ENCODE measurements at places on chromosomes 5 and 9. TPM values are rescaled to one million over a fixed set of nuclear protein-coding genes. Genes with fewer than 3 reads are reported as not detected.

DNA sequence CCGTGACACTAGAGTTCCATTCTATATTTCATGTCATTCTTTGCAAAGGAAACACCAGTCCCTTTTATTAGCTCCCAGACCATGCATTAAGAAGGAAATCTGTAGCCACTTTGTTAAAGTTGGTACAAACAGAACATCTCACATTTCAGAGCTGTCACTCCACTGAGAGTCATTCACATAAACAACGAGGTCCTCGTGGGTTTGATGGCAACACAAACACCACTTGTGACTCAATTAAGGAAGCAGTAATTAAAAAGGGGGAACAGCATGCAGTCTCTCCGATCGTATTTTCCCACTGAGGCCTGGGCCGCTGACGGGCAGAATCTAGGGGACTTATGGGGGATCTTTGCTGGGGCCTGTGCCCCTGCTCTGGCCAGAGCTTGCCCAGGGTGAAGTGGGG, 94.2 kb upstream of the ZNF618 start:
- DNase-seq = no peak

DNA sequence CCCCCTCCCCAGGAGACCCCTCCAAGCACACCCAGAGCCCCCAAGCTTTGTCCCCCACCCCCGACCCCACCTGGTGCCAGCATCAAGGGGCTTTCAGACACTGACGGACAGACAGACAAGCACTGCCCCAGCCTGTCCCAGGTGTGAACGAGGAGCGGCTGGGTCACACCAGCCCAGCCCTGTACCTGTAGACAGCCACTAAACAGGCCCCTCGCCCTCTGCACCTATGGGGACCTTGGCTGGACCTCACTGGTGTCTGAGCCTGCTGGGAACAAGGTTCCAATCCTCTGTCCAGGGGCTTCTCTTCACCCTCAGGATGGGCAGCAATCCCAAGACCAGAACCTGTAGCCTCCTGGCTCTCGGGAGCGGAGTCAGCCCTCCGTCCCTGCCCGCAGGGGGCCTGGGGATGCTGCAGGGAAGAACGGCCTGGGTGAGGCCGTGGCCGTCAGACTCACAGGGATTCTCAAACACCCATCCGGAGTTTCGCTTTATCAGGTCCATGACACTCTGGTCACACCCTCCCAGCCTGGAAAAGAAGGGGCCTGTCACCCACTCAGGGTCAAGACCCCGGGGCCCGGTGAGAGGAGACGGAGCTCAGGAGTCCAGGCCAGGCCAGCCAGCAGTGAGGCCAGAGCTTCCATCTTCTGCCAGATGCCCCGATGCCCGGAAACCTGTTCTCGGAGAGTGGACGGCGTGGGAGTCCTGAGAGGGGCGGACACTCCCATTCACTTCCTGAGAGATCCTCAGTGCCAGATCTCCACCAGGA, 2.8 kb downstream of the LCN6 start:
- no peak for DNase-seq

DNA sequence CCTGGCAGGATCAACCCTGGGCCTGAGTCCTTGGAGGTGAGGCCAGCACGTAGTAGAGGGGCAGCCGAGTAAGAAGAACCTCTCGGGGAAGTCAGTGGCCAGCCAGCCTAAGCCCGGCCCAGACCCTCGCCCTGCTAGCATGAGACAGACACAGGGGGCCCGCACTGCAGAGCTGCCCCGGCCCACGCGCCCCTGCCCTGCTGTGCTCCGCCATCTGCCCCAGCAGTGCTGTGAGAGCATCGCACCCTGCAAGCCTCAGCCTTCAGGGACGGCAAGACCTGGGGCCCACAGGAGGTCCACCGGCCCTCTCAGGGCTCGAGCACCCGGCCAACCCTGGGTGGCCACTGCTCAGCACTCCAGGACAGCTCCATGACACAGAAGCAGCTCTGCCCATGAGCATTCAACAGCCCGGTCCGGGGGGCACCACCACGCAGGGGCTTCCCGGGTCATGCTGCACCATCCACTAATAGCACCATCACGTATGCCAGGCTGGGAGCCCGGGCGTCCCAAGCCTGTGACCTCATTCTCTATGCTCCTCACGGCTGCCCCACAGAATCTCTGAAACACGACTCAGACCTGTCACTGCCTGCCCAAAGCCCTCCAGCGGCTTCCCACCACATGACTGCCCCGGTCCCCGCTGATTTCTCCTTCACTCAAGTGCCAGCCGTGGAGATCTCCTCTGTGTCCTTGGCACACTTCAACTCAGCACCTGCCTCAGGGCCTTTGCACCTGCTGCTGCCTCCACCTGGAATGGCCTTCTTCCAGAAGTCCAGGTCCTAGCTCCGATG, 38.1 kb downstream of the ADAMTS2 start:
- no peak for DNase-seq

Gene C9
- 0.05 TPM for polyA plus RNA-seq

DNA sequence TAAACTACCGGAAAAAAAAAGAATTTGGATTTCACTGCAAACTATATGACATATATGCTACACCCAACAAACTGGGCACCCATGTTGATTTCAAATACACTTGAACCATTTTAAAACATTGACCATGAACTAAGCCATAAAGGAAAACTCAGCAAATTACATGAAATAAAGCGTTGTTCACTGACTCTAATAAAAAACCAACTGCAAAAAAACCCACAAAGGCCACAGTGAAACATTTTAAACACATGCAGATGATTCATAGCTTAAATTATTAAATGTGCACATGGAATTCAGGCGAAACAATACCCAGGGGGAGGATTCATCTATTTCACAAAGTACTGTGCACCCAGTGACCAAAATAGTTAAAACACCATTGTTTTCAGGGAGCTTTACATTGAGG, 33.3 kb downstream of the MTRR start:
- no peak for DNase-seq

Gene IFNB1
- 0.11 TPM for polyA plus RNA-seq

- DNase-seq = no peak
Measured at GRCh38 chr5:135476615-135477581, 24.7 kb upstream of the TIFAB start.

- no peak for DNase-seq
Measured at GRCh38 chr9:94212091-94212490, 47.0 kb upstream of the ZNF169 start.

Gene NUTM2F
- polyA plus RNA-seq = 0.05 TPM

DNA sequence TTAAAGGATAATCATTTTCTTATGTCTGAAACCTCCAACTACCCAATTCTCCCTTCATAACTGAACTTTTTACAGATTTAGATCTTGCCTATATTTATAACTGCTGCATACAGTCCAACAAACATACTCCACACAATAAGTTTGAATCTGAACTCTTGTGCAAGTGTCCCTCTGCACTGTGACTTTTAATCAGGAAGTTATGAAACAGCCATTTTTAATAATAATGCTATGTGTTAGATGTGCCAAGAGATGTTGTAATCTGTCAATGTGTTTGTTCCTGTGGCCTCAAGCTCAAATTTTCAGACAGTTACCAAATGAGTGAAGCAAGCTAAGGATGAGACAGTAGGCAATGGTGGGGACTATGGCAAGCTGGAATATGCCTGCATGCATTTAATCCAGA, 57.6 kb upstream of the MTAP start:
- no peak for DNase-seq

GRCh38 chr5:148474025-148474511, 90.3 kb downstream of the FBXO38 start:
- no peak for DNase-seq

DNA sequence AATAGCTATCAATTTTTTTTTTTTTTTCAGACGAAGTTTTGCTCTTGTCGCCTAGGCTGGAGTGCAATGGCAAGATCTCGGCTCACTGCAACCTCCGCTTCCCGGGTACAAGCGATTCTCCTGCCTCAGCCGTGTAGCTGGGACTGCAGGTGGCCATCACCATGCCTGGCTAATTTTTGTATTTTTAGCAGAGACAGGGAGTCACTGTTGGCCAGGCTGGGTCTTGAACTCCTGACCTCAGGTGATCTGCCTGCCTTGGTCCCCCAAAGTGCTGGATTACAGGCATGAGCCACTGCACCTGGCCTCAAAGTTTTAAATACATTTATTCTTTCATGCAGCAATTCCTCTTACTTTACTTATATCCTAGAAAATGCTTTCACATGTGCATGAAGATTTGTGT, 17.6 kb downstream of the TRIM14 start:
- DNase-seq = no peak

Gene HSPB3
- 0.87 TPM for polyA plus RNA-seq

DNA sequence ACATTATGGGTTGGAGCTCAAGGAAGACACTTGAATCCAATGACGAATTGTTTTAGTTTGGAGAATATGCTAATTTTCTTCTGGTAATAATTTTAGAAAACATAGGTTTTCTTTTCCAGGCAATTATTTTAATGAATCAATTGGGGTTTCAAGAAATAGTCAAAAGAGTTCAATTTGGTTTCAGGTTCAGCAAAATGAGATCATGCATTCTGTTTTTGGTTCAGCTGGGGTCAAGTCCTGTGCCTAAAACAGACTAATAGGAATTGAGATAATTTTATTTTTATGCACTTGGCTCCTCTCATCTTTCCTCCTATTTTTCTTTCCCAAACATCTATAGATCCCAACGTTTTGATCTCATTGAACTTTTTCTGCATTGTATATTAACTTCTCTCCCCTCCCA, 596.8 kb downstream of the RAB3C start:
- DNase-seq = no peak

DNA sequence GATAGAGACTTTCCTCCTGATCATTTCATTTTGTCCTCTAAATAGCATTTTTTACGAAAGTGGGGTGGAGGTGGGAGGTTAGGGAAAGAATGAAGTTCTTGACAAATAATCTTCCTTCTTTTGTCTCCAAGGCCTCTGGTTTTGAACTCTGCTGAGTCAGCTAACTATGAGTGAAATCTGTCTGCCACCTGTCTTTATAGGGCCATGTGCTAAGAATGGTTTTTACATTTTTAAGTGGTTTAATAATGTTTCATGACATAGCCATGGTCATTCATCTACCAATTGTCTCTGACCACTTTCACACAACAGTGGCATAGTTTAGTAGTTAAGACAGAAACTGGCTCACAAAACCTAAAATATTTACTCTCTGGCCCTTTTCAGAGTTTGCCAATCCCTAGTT, 7.6 kb downstream of the MAN2A1 start:
- no peak for DNase-seq

DNA sequence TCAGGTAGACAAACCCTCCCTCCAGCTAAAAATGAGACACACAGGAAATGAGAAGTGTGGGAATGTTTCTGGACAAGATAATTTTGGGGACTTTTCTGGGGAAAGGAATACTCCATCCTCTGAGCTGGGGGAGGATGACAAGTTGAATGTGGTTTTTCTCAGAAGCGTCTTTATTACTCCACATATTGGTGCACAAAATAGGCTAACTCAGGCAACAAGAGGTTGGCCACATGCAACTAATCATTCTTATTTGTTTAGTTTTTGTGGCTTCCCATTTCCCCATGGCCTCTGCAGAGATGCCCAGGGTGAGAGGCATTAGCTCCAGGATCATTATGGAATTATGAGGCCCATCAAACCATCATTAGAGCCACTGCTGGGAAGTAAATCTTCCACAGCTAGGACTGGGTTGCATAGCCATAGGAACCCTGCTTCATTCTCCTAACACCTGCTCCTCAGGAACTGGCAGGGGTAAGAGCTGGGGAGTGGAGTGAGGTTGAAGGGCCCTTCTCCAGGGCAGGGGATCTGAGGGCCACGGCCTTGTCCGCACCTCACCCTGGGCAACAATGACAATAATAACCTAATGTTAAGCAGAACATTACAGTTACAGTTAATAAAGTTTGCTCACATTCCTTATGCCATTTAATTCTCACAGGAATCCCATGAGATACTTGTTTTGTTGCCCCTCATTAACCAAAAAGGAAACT, 9.3 kb upstream of the SIL1 start:
- no peak for DNase-seq

- no peak for DNase-seq
Measured at GRCh38 chr5:170360709-170361108, 28.5 kb downstream of the KCNMB1 start.

DNA sequence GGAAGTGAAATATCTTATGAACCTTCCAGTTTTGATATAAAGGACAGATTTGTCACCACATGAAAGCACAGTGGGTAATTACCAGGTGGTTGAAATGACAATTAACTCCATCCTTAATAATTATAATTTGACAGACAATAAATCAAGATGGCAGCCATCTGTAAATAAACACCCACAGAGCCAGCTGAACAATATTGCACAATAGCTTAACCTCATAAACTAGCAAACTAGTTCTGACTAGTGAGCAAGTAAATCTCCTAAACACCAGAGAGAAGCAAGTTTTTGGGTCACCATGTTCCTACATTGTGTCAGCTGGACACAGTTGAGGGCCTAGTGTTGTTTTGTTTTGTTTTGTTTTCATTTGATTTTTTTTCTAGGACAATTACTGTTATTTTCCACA, 577.4 kb downstream of the ACTL7B start:
- DNase-seq = no peak

Gene GDF9
- polyA plus RNA-seq = 2.5 TPM

DNA sequence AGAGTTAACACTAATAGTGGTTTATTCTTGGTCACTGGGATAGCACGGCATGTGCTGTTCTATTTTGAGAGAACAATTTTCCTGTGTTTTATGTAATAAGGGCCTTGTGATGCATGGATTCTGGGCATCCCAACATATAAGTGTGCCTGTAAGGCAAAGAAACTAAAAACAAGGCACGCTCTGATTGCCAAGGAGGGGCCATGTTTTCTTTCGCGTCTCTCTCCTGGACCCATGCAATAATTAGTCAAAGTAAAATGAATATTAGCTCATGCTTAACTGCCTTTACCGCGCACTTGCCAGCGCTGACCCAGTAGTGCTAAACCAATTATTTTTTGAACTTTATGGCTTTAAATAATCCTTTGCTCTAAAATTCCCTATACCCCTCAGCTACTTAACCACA, 140.9 kb downstream of the PSAT1 start:
- no peak for DNase-seq

DNA sequence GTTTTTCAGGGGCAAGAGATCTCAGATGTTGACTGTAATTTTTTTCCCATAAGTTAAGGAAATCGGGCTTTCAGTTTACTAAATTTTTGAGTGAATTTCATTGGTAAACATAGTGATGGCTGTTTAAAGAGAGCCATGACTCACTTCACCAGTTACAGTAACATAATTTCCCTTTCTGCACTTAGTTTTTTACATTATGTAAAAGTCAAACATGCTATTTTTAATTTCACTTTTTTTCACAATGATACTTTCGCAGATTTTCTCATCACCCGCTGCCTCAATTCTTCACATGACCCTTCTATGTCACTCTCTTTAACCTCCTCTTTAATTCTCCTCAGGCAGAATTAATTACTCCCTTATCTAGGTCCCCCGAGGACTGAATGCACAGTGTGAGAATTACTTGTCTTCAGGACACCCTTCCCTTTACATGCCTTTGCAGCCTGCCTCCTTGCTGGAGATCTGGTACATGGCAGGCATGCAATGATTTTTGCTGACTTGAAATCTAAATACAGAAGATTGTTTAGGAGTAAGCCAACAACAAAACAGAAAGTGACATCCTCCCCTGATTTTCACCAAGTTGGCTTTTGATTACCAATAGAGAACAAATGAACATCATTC, 217.5 kb upstream of the S1PR3 start:
- DNase-seq = no peak

Data from thymus (tissue), 14 donors.